ENCODE measurements at places on chromosomes 3 and 15. TPM values are rescaled to one million over a fixed set of nuclear protein-coding genes. Genes with fewer than 3 reads are reported as not detected.

Gene KLHL40
- total RNA-seq, result not detected

Gene CCDC54
- not detected for total RNA-seq

Gene ALG3
- 41.7 TPM for total RNA-seq

Gene KLF15
- 3.4 TPM for total RNA-seq

Gene ZNF662
- 1.2 TPM for total RNA-seq

Gene COLQ
- under 0.01 TPM for total RNA-seq

Gene HOMER2
- total RNA-seq, result 39.0 TPM

Gene ADPRH
- total RNA-seq, result 0.68 TPM

Gene EPHA3
- total RNA-seq, result 0.14 TPM

Gene FBXO40
- not detected for total RNA-seq

Gene PTPRG
- 34.7 TPM for total RNA-seq

Gene UBAP1L
- total RNA-seq, result 0.34 TPM

Gene CD200
- under 0.01 TPM for total RNA-seq

Gene KNL1
- 0.36 TPM for total RNA-seq

Gene HTR3E
- total RNA-seq, result not detected

Gene A4GNT
- not detected for total RNA-seq

Gene PPP1R2
- total RNA-seq, result 93.6 TPM

Gene ARGFX
- total RNA-seq, result not detected

Gene SAXO2
- 3.1 TPM for total RNA-seq

Gene AHSG
- total RNA-seq, result not detected

Gene AP4E1
- total RNA-seq, result 20.4 TPM

Gene TUSC2
- 15.7 TPM for total RNA-seq

Gene ACSBG1
- not detected for total RNA-seq

Gene CHRNA7
- 0.50 TPM for total RNA-seq

Gene RTP3
- total RNA-seq, result not detected

Gene IL17RD
- total RNA-seq, result 7.7 TPM

Gene GP5
- total RNA-seq, result under 0.01 TPM

Gene SCAANT1
- total RNA-seq, result not detected

Gene WDR76
- 1.4 TPM for total RNA-seq

Gene CFAP20DC
- total RNA-seq, result 9.4 TPM

Gene WDR93
- not detected for total RNA-seq

Gene C3orf22
- total RNA-seq, result not detected

Gene GABRG3
- total RNA-seq, result not detected

Gene WDR5B
- total RNA-seq, result 4.8 TPM

Gene ZNF620
- total RNA-seq, result 1.7 TPM

Gene TOP2B
- 47.8 TPM for total RNA-seq

Gene RHOV
- 6.2 TPM for total RNA-seq

Gene MORC1
- total RNA-seq, result not detected

Gene FBXW12
- not detected for total RNA-seq

Gene RMDN3
- total RNA-seq, result 27.6 TPM

Gene CDC25A
- total RNA-seq, result 8.2 TPM
